Osteoblast (primary cell): ENCODE measurements at places on chromosomes 5 and 9. TPM values are rescaled to one million over a fixed set of nuclear protein-coding genes. Genes with fewer than 3 reads are reported as not detected.
A peak's percentile ranks its signal among the peaks of the same experiment; 100 is the strongest.

- peak; percentile 56 for DNase-seq
- no peaks in the 10 kb centered on the region for H3K27me3 ChIP-seq
- H3K4me3 ChIP-seq, result peak overlapping the region; percentile 97
- H3K36me3 ChIP-seq, result no peaks in the 10 kb centered on the region
Measured at GRCh38 chr9:74951725-74952151, 974 bp downstream of the C9orf40 start.

DNA sequence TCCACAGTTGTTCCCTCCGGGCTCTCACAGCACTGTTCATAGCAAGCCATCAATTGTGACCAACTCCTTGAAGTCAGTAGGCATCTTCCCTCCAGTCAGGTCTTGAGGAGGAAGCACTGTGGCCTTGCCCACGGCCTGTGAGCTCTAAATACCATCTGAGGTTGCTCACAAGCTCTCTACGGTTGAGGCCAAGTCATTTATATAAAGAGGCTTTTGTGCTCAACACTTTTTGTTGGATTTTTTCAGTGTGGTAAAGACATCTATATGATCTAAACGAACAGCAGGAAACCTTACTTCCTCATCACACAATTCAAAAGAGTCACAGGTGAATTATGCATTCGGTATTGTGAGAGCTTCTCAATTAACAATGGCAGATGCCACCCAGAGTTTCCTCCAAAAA, 97.3 kb downstream of the ZNF462 start:
- H3K4me1 ChIP-seq, result peaks cover 37% of the 10 kb centered on the region
- no peak for DNase-seq
- H3K36me3 ChIP-seq, result no peaks in the 10 kb centered on the region
- no peak overlapping the region for H3K4me3 ChIP-seq
- H3K27ac ChIP-seq, result no peak overlapping the region
- H3K27me3 ChIP-seq, result no peaks in the 10 kb centered on the region

DNA sequence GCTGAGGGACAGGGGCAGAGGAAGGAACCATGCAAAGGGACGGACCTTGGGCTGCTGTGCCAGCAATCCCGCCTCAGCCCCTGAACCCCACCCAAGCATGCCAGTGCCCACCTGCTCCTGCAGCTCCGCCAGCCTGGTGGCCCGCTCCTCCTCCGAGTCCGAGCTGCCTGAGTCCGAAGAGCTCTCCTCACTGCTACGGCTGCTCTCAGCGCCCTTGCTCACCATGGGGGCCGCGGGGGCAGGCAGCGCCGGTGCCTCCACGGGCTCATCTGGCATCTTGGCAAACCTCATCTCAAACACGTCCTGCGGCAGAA, 16.3 kb downstream of the BRD3OS start:
- peaks cover 21% of the 10 kb centered on the region for H3K36me3 ChIP-seq
- no peaks in the 10 kb centered on the region for H3K27me3 ChIP-seq
- DNase-seq, result peak; percentile 19
- no peak overlapping the region for H3K27ac ChIP-seq
- no peak overlapping the region for H3K4me3 ChIP-seq

GRCh38 chr5:72302171-72302570, 17.9 kb downstream of the MRPS27 start:
- H3K27ac ChIP-seq, result no peak overlapping the region
- H3K4me3 ChIP-seq, result no peak overlapping the region
- H3K36me3 ChIP-seq, result no peaks in the 10 kb centered on the region

- no peak overlapping the region for H3K4me3 ChIP-seq
- peak; percentile 65 for DNase-seq
- H3K36me3 ChIP-seq, result peaks cover 17% of the 10 kb centered on the region
Measured at GRCh38 chr9:99134893-99135341, 30.0 kb downstream of the TGFBR1 start.

DNA sequence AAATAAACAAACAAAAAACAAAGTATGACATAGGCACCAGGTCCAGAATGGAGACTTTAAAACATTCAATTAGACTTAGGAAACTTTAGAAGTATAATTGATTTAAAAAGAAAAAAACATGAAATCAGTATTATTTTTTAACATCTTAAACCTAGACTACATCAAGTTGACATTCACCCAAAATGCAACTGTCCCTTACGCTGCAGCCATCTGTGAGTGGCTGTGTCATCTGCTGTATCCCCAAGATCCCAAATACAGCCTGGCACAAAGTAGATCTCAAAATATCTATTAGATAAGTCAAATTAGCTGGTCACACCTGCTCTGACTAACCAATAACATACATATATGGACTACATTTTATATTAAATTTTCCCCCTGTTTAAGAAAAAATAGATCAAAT, 7.8 kb downstream of the TTLL11 start:
- H3K4me1 ChIP-seq, result peaks cover 19% of the 10 kb centered on the region
- no peaks in the 10 kb centered on the region for H3K27me3 ChIP-seq
- no peaks in the 10 kb centered on the region for H3K36me3 ChIP-seq

DNA sequence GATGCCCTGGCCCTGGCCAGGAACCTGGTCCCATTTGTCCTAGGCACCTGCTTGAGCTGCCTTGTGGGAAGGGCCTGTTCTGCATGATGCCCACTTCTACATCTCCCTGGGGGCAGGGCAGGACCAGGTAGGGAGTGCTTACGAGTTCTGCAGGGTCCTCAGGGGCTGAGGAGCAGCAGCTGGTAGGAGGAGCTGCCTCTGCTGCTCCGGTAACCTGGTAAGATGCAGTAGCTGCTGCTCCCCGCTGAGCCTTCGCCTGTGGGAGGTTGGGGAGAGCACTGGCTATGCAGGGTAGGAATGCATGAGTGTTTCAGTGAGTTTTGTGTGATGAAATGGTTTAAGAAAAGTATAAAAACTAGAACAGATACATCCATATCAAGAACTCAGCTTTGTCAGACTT, 13.6 kb downstream of the LRRC8A start:
- no peak overlapping the region for H3K27ac ChIP-seq
- no peaks in the 10 kb centered on the region for H3K27me3 ChIP-seq
- peaks cover 28% of the 10 kb centered on the region for H3K4me1 ChIP-seq
- peak; percentile 27 for DNase-seq

DNA sequence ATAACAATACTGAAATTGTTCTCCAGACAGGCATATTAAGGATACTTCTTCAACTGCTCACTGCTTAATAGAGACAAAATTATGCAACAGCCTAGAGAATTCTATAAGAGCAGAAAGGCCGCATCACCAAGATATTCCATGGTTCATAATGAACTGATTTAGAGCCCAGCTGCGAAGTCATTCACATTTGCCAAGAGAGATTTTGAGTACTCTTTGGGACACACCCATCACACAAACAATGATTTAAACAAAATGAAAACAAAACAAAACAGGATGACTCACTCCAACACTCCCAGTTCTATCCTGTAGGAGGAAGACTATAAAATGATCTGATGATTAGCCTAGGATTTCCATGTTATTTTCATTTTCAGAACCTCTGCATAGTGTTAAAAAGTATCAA, 145.7 kb upstream of the GNA14 start:
- no peaks in the 10 kb centered on the region for H3K4me1 ChIP-seq
- peaks cover 10% of the 10 kb centered on the region for H3K36me3 ChIP-seq
- no peaks in the 10 kb centered on the region for H3K27me3 ChIP-seq
- DNase-seq, result no peak

GRCh38 chr5:146340260-146341081, 1.8 kb downstream of the POU4F3 start:
- no peaks in the 10 kb centered on the region for H3K36me3 ChIP-seq
- peaks cover 4% of the 10 kb centered on the region for H3K4me1 ChIP-seq
- H3K4me3 ChIP-seq, result peak overlapping the region; percentile 39

DNA sequence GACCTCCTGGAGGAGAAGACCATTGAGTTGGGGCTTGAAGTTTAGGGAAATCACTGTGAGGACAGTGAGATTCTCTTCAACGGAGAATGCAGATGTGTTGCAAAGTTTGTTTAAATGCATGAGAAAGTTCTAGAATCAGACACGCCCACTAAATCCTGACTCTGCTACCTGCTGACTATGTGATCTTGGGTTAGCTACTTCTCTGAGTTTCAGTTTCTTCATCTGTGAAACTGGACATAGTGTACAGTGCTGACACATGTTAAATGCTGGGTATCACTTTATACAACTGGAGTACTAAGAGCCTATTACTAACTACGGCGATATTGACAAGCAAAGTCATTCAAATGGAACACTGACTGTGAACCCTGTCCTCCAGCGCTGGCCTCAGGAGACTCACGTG, 255.5 kb downstream of the HSPA4 start:
- no peak overlapping the region for H3K27ac ChIP-seq
- H3K36me3 ChIP-seq, result no peaks in the 10 kb centered on the region
- H3K4me1 ChIP-seq, result no peaks in the 10 kb centered on the region
- DNase-seq, result no peak

GRCh38 chr5:79954620-79955019, 36.4 kb downstream of the MTX3 start:
- peaks cover 14% of the 10 kb centered on the region for H3K4me1 ChIP-seq
- H3K36me3 ChIP-seq, result no peaks in the 10 kb centered on the region
- no peak for DNase-seq
- no peak overlapping the region for H3K27ac ChIP-seq
- no peak overlapping the region for H3K4me3 ChIP-seq
- H3K27me3 ChIP-seq, result peaks cover 4% of the 10 kb centered on the region

- H3K27me3 ChIP-seq, result no peaks in the 10 kb centered on the region
- peaks cover 32% of the 10 kb centered on the region for H3K36me3 ChIP-seq
- H3K27ac ChIP-seq, result no peak overlapping the region
- peaks cover 7% of the 10 kb centered on the region for H3K4me1 ChIP-seq
- peak; percentile 25 for DNase-seq
Measured at GRCh38 chr5:41918105-41918504, 7.0 kb upstream of the FBXO4 start.

- H3K27me3 ChIP-seq, result no peaks in the 10 kb centered on the region
- H3K4me1 ChIP-seq, result no peaks in the 10 kb centered on the region
- H3K27ac ChIP-seq, result no peak overlapping the region
Measured at GRCh38 chr9:9079473-9079872, 1279.9 kb upstream of the DMAC1 start.

DNA sequence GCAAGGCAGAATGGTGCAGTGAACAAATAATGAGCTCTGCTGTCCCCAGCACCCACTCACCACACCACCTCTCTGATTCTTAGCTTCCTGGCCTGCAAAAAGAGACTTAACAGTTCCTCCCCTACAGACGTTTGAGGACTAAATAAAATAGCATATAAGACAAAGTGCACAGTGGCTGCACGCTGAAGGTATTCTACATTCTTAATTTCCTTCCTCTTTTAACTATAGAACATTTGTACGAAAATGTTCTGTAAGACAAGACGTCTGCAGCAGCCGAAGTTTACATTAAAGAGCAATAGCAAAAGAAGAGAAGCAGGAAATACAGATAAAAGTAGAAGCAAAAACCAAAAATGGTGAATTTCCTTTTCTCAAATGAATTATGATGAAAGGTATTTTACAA, 15.7 kb downstream of the FBN2 start:
- H3K4me1 ChIP-seq, result no peaks in the 10 kb centered on the region
- DNase-seq, result no peak
- no peak overlapping the region for H3K4me3 ChIP-seq
- H3K27me3 ChIP-seq, result no peaks in the 10 kb centered on the region
- H3K27ac ChIP-seq, result no peak overlapping the region

GRCh38 chr5:180294913-180295555, 3.2 kb upstream of the MAPK9 start:
- peaks cover under 1% of the 10 kb centered on the region for H3K36me3 ChIP-seq
- H3K4me3 ChIP-seq, result no peak overlapping the region
- H3K4me1 ChIP-seq, result peaks cover 16% of the 10 kb centered on the region
- no peak for DNase-seq
- no peak overlapping the region for H3K27ac ChIP-seq

GRCh38 chr9:38048316-38048969, 20.6 kb downstream of the SHB start:
- DNase-seq, result no peak
- no peak overlapping the region for H3K4me3 ChIP-seq
- peaks cover 3% of the 10 kb centered on the region for H3K36me3 ChIP-seq

GRCh38 chr5:178524093-178524882, 65.9 kb downstream of the COL23A1 start:
- no peak for DNase-seq
- no peak overlapping the region for H3K27ac ChIP-seq
- no peaks in the 10 kb centered on the region for H3K27me3 ChIP-seq
- H3K4me3 ChIP-seq, result no peak overlapping the region

DNA sequence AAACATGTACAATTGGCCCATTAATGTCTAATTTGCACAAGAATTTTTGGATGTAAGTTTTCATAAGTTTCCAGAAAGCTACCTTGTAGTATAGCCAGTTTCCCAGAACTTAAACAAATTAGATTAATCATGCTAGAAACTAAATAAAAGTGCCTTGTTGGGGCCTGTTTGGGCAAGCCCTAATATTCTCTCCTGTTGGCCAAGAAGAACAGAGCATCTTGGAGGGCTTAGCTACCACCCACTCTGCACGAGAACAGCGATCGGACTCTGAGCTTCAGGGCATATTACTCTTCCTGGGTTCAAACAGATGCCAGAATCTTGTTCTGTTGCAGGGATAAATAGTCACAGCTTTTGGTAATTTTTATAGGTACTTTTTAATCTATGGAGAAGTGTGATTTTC, 88.2 kb downstream of the GAS1 start:
- H3K27ac ChIP-seq, result no peak overlapping the region
- no peak for DNase-seq
- no peaks in the 10 kb centered on the region for H3K36me3 ChIP-seq
- no peak overlapping the region for H3K4me3 ChIP-seq
- H3K27me3 ChIP-seq, result peaks cover 9% of the 10 kb centered on the region

DNA sequence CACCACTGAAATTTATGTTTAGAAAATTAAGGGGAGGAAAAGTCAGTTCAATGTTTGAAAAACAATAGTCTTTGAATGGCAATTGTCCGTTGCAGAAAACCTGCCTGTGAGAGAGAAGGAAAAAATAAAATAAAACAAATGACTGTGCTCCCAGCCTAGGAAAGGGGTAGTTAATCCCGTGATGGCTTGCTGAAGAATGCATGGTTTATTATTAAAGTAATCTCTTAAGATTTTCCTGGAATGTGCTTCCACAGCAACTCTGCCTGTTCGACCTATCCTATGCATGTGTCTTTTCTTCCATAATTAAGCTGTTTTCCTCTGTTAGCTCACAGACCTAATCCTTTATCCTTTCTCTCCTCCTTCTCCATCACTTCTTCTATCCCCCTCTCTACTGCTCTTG, 2.4 kb upstream of the DAB2 start:
- H3K27me3 ChIP-seq, result no peaks in the 10 kb centered on the region
- DNase-seq, result peak; percentile 73
- peak overlapping the region; percentile 91 for H3K4me3 ChIP-seq
- H3K27ac ChIP-seq, result peak overlapping the region; percentile 96

- peaks cover 41% of the 10 kb centered on the region for H3K4me1 ChIP-seq
- H3K27ac ChIP-seq, result no peak overlapping the region
- no peak overlapping the region for H3K4me3 ChIP-seq
- no peaks in the 10 kb centered on the region for H3K36me3 ChIP-seq
- H3K27me3 ChIP-seq, result no peaks in the 10 kb centered on the region
Measured at GRCh38 chr5:36447776-36448175, 146.1 kb upstream of the RANBP3L start.

The TTC23L gene
- 0.29 TPM in 1 of 2 replicates, not detected in the other for total RNA-seq

The NEK6 gene
- total RNA-seq, result 128 and 130 TPM in 2 replicates

The B4GALT1 gene
- total RNA-seq, result 63.7 and 76.3 TPM in 2 replicates

The PPP2R2B gene
- total RNA-seq, result under 0.01 TPM in 1 of 2 replicates, not detected in the other

The C9orf72 gene
- 6.5 and 8.8 TPM in 2 replicates for total RNA-seq

The PCDHB5 gene
- total RNA-seq, result 1.5 and 2.9 TPM in 2 replicates
